Kidney (tissue), 22 donors: ENCODE measurements at places on chromosomes 13 and 19. TPM values are rescaled to one million over a fixed set of nuclear protein-coding genes. Genes with fewer than 3 reads are reported as not detected.

Gene METTL21C
- total RNA-seq = not detected

Gene PCDH20
- total RNA-seq = 3.0 TPM

Gene COL4A2
- 265 TPM for total RNA-seq

Gene ACP7
- not detected for total RNA-seq

Gene CAPN12
- total RNA-seq = 31.1 TPM

Gene C19orf81
- 3.0 TPM for total RNA-seq

Gene SBK2
- total RNA-seq = not detected

Gene CGB5
- not detected for total RNA-seq

GRCh38 chr13:50682966-50683365 is 160.5 kb downstream of the DLEU7 start:
- no peak overlapping the region for H3K4me3 ChIP-seq
- H3K4me1 ChIP-seq = no peaks in the 10 kb centered on the region
- DNase-seq = no peak

GRCh38 chr13:60134376-60134775 is 29.4 kb downstream of the DIAPH3 start:
- no peak for DNase-seq
- H3K27me3 ChIP-seq = no peaks in the 10 kb centered on the region
- no peak overlapping the region for H3K4me3 ChIP-seq
- no peaks in the 10 kb centered on the region for H3K4me1 ChIP-seq
- no peaks in the 10 kb centered on the region for H3K36me3 ChIP-seq

GRCh38 chr13:75635101-75635827 is 866 bp upstream of the LMO7 start:
- H3K4me1 ChIP-seq = no peaks in the 10 kb centered on the region
- no peaks in the 10 kb centered on the region for H3K36me3 ChIP-seq
- peak overlapping the region; percentile 67 for H3K27ac ChIP-seq
- DNase-seq = no peak
- peak overlapping the region; percentile 9 for H3K4me3 ChIP-seq

DNA sequence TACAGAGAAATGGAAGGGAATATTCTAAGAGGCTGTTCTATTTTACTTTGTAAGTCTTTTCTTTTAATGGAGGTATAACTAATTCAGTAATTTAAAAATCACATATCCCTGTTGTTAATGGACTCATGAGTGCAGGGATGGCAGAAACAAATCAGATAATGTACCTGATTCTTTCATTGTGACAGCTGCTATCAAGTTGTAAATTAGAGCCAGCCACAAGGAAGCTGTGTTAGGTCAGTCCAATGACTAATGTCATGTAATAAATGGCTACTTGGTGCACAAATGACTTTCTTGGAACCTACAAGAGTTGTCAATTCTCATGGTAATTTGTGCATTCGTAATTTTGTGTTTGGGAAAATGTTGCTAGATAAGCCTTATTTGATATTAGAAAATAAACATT is 446.4 kb downstream of the DCT start:
- H3K4me3 ChIP-seq = no peak overlapping the region
- H3K36me3 ChIP-seq = no peaks in the 10 kb centered on the region
- no peak for DNase-seq
- H3K27me3 ChIP-seq = no peaks in the 10 kb centered on the region
- H3K27ac ChIP-seq = no peak overlapping the region

GRCh38 chr13:112699322-112699918 is 9.6 kb downstream of the ATP11A start:
- H3K36me3 ChIP-seq = no peaks in the 10 kb centered on the region
- no peak overlapping the region for H3K4me3 ChIP-seq
- no peaks in the 10 kb centered on the region for H3K27me3 ChIP-seq
- peak overlapping the region; percentile 27 for H3K27ac ChIP-seq

GRCh38 chr19:14566712-14567077 is 5.2 kb downstream of the NDUFB7 start:
- no peaks in the 10 kb centered on the region for H3K36me3 ChIP-seq
- no peak overlapping the region for H3K4me3 ChIP-seq
- peaks cover 18% of the 10 kb centered on the region for H3K4me1 ChIP-seq
- DNase-seq = no peak

DNA sequence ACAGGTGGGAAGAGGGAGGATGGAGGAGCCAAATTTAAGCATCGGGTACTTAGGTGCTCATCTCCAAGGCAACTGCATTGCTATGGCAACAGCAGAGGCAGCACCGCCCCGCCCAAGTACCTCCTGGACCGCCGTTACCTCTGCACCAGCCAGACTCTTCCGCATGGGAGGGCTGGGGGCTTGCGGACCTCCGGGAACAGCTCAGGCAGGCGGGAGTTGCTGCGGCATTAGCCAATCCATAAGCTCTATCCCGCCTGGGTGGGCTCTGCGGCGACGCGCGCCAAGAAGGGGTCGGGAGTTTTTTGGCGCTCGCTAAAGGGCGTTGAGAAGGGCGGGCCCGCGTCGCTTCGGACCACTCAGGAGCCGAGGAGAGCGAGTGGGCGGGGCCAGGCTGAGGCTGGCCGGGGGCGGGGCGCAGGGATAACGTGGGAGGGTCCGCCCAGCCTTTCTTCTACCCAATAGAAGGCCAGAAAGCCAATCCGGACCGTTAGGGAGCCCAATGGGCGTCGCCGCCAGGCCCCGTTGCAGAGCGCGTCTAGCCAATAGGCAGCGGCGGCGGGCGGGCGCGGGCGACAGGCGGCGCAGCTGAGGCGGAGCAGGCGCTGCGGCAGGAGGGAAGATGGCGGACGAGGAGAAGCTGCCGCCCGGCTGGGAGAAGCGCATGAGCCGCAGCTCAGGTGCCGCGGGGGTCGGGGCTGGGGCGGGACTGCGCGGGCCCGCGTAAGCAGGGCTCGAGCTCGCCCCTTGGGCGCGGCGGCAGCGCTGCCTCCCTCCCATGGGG is at the start of gene PIN1:
TSS of gene PIN1 (plus strand) at position 593 of the 781 bp plus-strand sequence. CDS start at position 620, 27 bp downstream.
- H3K4me1 ChIP-seq = peaks cover 10% of the 10 kb centered on the region
- peak within 1 kb of the TSS; percentile 89 for H3K4me3 ChIP-seq
- peak; percentile 99 for DNase-seq
- H3K27ac ChIP-seq = peak within 1 kb of the TSS; percentile 71
- no peaks in the 10 kb centered on the region for H3K27me3 ChIP-seq

GRCh38 chr13:43764349-43764748 is 22.4 kb downstream of the ENOX1 start:
- no peaks in the 10 kb centered on the region for H3K4me1 ChIP-seq
- no peak for DNase-seq
- H3K4me3 ChIP-seq = no peak overlapping the region
- no peak overlapping the region for H3K27ac ChIP-seq
